Activated naive CD4-positive, alpha-beta T cell treated with anti-CD3 and anti-CD28 coated beads, Interleukin-2, amount 10 ng/mL, durations not matched to agents 7 days and 5 days (primary cell): ENCODE measurements at places on chromosomes 16 and 17.

DNA sequence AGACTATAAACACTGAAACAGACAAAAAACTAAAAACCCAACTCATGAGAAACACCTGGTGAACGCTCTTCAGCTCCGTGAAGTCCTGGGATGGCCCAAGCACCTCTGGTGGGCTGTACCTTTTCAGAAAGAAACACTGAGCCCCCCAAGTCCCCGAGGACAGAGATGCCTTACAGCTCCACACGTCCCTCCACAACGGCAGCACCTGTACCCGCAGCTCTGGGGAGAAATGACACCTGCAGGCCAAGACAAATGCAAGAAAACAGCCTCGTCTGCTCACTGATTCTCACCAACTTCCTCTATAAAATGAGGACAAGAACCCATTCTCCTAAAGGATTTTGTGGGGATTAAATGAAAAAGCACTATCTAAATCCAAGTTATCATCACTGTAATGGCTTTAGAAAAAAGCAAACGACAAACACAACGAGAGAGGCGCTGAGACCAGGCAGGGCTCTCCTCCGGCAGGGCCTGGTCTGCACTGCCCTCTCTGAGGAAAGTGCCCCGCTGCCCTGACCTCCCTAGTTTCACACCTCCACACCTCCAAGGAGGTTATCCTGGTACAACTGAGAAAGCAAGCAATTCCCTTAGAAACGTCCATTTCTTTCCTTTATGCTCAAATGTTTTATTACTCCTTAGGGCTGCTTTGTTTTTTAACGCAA is 114.9 kb downstream of the ZNF778 start:
- no peak for DNase-seq

DNA sequence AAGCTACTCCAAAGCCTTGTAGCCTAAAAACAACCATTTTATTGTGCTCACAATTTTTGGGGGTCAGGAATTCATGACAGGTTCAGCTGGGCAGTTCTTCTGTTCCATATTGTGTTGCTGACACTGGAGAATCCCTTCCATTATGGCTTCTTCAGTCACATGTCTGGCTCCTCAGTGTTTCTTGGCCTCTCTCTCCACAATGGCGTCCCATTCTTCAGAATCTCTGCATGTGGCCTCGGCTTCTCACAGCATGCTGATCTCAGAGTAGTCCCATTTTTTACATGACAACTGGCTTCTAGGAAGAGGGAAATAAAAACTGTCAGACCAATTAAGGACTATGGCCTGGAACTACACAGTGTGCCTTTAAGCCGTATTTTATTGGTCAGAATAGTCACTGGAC is 49.7 kb downstream of the NF1 start:
- DNase-seq: no peak

GRCh38 chr16:83967838-83968305 is at the start of gene NECAB2:
Gene NECAB2, plus strand, starts transcription at chr16:83968244. Its CDS starts 405 bp downstream, at chr16:83968649.
- peak; percentile 42 for DNase-seq

- no peak for DNase-seq
Observed at GRCh38 chr17:35069311-35069710, 5.8 kb upstream of the RFFL start.

DNA sequence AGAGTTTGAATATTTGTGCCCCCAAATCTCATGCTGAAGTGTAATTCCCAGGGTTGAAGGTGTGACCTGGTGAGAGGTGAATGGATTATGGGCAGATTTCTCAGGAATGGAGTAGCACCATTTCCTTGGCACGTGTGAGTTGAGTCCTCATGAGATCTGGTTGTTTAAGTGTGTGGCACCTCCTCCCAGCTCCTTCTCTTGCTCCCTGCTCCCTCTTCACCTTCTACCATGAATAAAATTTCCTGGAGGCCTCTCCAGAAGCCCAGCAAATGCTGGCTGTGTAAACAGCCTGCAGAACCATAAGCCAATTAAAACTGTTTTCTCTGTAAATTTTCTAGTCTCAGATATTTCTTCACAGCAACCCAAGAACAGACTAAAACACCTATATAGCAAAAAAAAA is 12.6 kb upstream of the APOH start:
- DNase-seq: no peak

GRCh38 chr17:882827-883585 is 96.6 kb downstream of the NXN start:
- no peak for DNase-seq

DNA sequence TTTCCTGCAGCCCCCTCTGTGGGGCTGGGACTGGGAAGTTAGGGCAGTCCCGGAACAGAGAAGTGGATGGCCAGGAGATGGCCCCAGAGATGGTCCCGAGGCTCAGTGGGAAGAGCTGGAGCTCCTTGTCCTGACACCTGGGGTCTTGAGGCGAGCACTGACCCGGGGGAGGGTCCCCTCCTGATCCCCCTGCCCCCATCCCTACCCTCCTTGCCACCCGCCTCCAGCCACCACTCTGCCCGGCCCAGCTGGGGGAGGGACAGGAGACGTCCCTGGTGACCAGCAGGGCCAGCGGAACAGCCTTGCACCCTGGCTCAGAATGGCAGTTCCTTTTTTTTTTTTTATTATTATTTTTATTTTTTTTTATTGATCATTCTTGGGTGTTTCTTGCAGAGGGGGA is 13.9 kb upstream of the RNF213 start:
- DNase-seq: no peak

GRCh38 chr17:62627904-62628633 is 599 bp downstream of the MRC2 start:
- peak; percentile 51 for DNase-seq

DNA sequence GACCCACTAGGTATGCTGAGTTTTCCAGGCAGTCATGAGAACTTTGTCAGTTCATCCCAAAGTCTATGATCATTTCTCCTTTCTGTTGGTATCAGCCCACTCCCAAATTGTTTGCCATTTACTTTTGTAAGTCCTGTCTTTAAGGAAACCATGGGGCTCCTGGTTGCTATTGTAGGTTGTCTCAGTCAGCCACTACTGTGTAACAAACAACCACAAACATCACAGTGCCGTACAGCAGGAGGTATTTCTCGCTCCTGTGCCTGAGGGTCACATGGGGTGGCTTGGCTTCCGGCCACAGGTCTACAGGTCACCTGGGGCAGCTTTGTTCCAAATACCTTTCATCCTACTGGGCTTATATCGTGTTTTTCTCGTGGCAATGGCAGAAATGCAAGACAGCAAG is 71.6 kb downstream of the C17orf67 start:
- no peak for DNase-seq

DNA sequence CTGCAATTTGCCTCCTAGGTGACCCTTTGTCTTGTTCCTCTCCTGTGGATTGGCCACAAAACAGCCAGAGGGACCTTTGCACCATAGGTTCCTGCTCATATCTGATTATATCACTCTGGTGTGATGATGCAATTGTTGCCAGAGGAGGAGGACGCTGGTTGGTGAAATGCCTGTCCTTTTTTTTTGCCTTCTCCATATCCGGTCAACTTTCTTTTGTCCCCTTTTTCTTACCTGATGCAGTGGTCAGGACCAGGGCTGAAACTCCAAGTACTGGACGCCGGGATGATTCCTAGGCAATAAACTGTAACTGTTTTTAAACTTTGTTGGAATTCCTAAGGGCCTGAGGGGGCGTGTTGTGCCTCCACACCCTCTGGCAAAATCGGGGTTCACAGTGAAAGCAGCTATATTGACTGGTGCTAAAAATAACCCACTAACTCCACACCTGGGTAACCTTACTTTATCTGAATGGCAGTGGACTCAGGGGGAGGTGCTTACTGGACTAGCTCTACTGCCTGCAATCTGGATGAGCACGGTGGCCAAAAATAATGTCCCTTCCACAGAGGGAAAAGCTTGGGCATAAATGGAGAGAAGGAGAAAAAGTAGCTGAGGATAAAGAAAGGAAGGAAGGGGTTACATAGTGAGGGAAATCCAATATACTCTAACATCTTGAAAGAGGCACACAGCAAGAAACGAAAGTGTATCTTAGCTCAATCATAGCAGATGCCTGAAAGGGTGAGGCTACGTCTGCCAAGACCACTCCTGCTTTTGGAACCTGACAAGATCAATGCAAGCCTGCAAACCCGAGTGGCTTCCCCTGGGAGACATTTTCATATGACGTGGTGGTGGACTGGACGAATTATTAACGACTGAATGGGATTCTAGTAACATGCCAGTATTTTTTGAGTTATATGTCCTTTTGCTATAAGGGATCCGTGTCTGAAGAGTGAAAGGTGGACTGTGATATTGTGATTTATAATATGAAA is 28.4 kb upstream of the ZNF423 start:
- DNase-seq: no peak

DNA sequence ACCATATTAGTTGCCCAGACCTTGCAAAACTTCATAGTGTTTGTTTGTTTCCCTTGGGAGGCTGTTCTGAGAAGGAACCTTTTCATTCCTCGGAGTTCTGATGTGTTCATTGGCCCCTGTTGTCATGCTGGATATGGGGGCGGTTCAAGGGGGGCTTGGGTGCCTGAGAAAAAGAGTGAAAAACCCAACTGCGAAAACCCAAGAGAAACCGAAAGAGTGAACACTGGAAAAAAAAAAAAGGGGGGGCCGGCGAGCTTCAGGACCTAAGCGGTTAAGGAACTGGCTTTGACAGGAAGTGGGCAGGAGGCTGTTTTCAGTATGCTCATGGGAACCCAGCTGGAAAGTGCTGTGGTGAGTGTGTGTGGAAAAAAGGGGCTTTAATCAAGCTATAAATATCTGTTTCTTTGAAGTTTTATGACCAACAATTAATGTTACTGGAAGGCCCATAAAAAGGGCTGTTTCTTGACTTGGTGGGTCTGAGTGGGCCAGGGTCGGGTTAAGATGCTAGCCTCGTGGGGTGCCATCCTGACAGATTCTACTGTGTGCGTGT is 510.7 kb downstream of the MAF start:
- peak; percentile 79 for DNase-seq
